Osteocyte (in vitro differentiated cells): ENCODE measurements at places on chromosomes 2 and 18. TPM values are rescaled to one million over a fixed set of nuclear protein-coding genes. Genes with fewer than 3 reads are reported as not detected.
A peak's percentile ranks its signal among the peaks of the same experiment; 100 is the strongest.

IL1A gene
- not detected in 2 replicates for total RNA-seq

DNA sequence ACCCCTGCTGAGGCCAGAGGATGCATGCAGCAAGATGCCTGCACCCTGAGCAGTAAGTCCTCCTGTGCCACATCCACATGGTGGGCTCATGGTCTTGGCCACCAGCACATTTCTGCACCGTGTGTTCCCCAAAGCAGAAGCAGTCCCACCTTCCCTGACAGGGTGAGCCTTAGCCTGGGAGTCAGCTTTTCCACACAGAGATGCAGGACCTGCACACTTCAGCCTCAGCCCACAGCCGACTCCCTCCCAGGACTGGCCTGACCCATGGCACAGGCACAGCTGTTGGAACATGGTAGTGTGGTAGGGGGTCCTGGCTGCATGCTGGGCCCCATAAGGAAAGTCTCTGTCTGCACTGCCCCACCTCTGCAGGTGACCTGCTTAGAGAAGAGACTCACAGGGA, 5.0 kb downstream of the SNED1 start:
- H3K36me3 ChIP-seq, result peaks cover 11% of the 10 kb centered on the region
- DNase-seq, result peak; percentile 57
- H3K4me1 ChIP-seq, result peaks cover 13% of the 10 kb centered on the region
- H3K27ac ChIP-seq, result no peak overlapping the region
- no peak overlapping the region for H3K4me3 ChIP-seq

- H3K27ac ChIP-seq, result no peak overlapping the region
- no peak overlapping the region for H3K4me3 ChIP-seq
- H3K36me3 ChIP-seq, result no peaks in the 10 kb centered on the region
- H3K4me1 ChIP-seq, result no peaks in the 10 kb centered on the region
- no peak for DNase-seq
These were observed 281.4 kb upstream of the CELF4 start for GRCh38 chr18:37846996-37847395.

- no peaks in the 10 kb centered on the region for H3K4me1 ChIP-seq
- no peak overlapping the region for H3K27ac ChIP-seq
These were observed 38.3 kb downstream of the DHRS9 start for GRCh38 chr2:169107645-169108044.

DNA sequence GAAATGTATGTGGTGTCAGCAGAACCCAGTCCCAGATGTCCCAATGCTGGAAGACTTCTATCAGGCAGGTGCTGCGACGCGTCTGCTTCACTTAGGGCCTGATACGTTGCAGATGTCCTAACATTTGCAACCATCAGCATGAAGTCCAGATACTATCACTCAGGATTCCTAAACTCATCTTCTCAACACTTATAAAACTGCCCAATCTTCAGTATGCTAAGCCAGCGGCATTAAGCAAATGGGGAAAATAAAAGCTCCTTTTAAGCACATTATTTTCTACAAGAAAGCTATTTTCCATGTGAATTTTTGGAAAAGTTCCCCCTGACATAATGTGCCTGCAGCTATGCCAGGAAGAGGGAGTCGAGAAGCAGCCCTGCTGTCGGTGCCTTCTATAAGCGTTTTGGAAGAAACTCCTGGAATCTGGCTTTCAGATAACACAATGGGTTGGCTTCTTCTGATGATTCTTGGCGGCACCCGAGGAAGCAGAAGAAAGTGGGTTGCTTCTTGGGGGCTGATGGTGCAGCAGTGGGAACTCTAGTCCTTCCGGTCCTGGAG, 60.7 kb upstream of the ITGA6 start:
- no peaks in the 10 kb centered on the region for H3K4me1 ChIP-seq
- H3K4me3 ChIP-seq, result no peak overlapping the region
- no peaks in the 10 kb centered on the region for H3K27me3 ChIP-seq
- no peak overlapping the region for H3K27ac ChIP-seq
- no peak for DNase-seq

XIRP2 gene
- total RNA-seq, result 0.08 TPM in 1 of 2 replicates, not detected in the other

DNA sequence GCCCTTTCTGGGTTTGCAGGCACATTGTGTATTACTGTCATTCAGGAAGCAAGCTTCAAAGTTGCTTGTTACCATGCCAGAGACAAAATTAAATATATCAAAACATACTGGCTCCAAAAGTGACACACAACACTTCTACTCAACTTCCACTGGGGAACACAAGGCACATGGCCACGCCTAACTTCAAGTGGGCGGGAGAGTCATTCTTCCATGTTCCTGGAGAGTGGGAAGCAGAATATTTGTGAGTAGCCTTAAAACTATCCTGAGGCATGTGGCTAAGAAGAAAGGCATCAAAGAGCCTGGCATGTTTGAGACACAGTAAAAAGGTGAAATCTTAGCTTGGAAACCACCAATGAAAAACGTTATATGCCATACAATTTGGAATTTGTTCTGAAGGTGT, 90.5 kb upstream of the TACR1 start:
- H3K4me1 ChIP-seq, result no peaks in the 10 kb centered on the region
- no peaks in the 10 kb centered on the region for H3K36me3 ChIP-seq
- H3K4me3 ChIP-seq, result no peak overlapping the region

DNA sequence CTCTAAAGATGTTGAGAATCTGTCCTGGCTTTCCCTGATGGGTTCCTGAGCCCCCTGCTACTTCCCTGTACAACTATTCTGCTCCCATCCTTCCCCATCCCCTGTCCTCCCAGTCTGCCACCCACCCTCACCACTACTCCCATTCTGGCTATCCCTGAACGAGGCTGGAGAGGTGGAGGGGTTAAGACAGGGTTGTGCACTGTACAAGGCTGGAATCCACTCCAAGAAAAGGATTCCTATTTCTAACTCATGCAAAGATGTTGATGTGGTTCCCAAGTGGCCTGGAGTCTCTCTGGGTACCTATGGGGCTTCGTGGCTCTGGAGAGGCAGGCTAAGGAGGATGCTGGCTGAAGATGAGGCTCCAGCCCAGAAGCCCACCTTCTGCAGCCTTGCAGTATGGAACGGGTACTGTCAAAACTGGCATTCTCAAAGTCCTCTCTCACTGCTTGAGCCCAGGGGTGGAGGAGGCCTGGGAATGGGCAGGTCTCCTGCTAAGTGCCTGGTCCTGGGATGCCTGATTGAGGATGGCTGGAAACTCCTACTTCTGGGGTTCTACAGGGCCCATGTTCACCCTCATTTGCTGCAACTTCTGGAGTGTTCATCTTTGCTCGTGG, 1.3 kb upstream of the FEV start:
- no peaks in the 10 kb centered on the region for H3K36me3 ChIP-seq
- H3K4me1 ChIP-seq, result peaks cover 18% of the 10 kb centered on the region
- no peak overlapping the region for H3K4me3 ChIP-seq
- peaks cover 83% of the 10 kb centered on the region for H3K27me3 ChIP-seq
- no peak overlapping the region for H3K27ac ChIP-seq

DNA sequence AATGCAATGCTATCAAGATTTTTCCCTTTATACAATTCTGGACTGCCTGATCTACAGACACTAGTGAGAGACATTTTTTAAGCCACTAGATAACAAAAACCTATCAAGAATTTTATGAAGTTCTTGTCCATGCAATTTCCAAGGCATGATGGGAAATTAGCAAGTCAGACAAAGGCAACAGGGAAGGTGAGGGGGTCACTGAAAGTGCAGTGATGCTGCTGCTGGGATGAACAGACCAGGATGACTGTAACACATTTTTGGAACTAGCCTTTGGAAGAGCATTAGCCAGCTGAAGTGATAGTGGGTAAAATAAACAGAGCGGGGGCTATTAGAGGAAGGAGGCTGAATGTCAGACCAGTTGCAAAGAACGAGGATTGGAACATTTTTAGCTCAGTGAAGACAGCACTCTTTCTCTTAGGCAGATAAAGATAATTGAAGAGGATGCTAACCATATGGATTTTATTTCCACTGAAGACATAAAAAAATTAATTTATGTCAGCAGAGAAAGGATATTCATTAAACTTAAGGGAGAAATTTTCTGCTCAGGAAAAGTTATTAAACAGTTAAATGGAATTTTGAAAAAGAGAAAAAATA, 17.9 kb downstream of the NRXN1 start:
- H3K4me1 ChIP-seq, result no peaks in the 10 kb centered on the region
- no peak for DNase-seq
- H3K36me3 ChIP-seq, result no peaks in the 10 kb centered on the region
- no peak overlapping the region for H3K27ac ChIP-seq
- no peak overlapping the region for H3K4me3 ChIP-seq
- no peaks in the 10 kb centered on the region for H3K27me3 ChIP-seq

ACAA2 gene
- total RNA-seq, result 57.0 and 57.7 TPM in 2 replicates

GRCh38 chr2:113685471-113685870, 58.4 kb downstream of the RABL2A start:
- no peaks in the 10 kb centered on the region for H3K4me1 ChIP-seq

LBX2 gene
- total RNA-seq, result 1.0 and 1.1 TPM in 2 replicates

GRCh38 chr2:105454801-105455485, 56.1 kb upstream of the FHL2 start:
- peak overlapping the region; percentile 91 for H3K27ac ChIP-seq
- H3K4me3 ChIP-seq, result no peak overlapping the region
- DNase-seq, result no peak
- H3K4me1 ChIP-seq, result peaks cover 42% of the 10 kb centered on the region

- H3K27ac ChIP-seq, result peak overlapping the region; percentile 70
- peaks cover 12% of the 10 kb centered on the region for H3K4me1 ChIP-seq
- peaks cover 8% of the 10 kb centered on the region for H3K36me3 ChIP-seq
- no peak overlapping the region for H3K4me3 ChIP-seq
- H3K27me3 ChIP-seq, result no peaks in the 10 kb centered on the region
These were observed 45.3 kb upstream of the PSME4 start for GRCh38 chr2:54015798-54016699.

- no peaks in the 10 kb centered on the region for H3K4me1 ChIP-seq
- peaks cover under 1% of the 10 kb centered on the region for H3K27me3 ChIP-seq
- H3K4me3 ChIP-seq, result no peak overlapping the region
- H3K27ac ChIP-seq, result no peak overlapping the region
These were observed 57.6 kb downstream of the SDC1 start for GRCh38 chr2:20167356-20167755.

GRCh38 chr18:60197671-60198462, 174.7 kb downstream of the MC4R start:
- peaks cover 41% of the 10 kb centered on the region for H3K27me3 ChIP-seq
- no peak overlapping the region for H3K27ac ChIP-seq
- no peak for DNase-seq
- no peak overlapping the region for H3K4me3 ChIP-seq
- no peaks in the 10 kb centered on the region for H3K36me3 ChIP-seq

DNA sequence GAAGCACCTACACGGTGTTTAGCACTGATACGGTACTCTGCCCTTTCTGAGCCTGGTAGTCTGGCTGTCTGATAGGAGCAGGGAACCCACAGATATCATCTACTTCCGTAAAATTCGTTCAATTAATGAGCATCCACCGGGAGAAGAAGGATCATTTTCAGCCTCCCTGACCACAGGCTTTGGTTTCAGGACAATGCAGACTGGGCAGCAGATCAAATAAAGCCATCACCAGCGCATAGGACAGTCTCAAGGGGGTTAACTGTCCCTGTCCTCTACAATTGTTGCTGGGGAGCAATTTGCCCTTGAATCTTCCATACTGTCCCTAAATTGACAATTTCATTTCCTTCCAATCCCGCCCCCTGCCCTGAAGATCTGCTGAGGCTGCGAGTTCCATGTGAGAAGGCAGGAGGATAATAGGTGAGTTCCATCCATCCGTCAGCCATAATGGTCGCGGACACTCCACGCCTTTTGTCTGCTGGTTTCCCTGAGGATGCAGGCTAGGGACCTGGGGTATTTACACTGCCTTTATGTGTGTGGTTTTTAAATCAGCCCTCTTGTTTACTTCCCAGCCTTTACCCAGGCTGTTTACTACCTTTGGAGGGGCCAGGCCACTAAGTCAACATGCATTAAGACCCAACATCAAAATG, 110.0 kb downstream of the MYCN start:
- H3K4me1 ChIP-seq, result no peaks in the 10 kb centered on the region
- H3K36me3 ChIP-seq, result no peaks in the 10 kb centered on the region
- H3K4me3 ChIP-seq, result no peak overlapping the region

- peak overlapping the region; percentile 95 for H3K27ac ChIP-seq
- H3K36me3 ChIP-seq, result peaks cover 44% of the 10 kb centered on the region
- H3K4me1 ChIP-seq, result peaks cover 53% of the 10 kb centered on the region
- H3K27me3 ChIP-seq, result no peaks in the 10 kb centered on the region
These were observed 4.3 kb downstream of the COL3A1 start for GRCh38 chr2:188978291-188979081.

- no peak for DNase-seq
- no peak overlapping the region for H3K4me3 ChIP-seq
- H3K27me3 ChIP-seq, result peaks cover 35% of the 10 kb centered on the region
- no peaks in the 10 kb centered on the region for H3K36me3 ChIP-seq
These were observed 42.7 kb upstream of the IL1RL1 start for GRCh38 chr2:102268510-102269199.

HOXD8 gene
- not detected in 2 replicates for total RNA-seq

DNA sequence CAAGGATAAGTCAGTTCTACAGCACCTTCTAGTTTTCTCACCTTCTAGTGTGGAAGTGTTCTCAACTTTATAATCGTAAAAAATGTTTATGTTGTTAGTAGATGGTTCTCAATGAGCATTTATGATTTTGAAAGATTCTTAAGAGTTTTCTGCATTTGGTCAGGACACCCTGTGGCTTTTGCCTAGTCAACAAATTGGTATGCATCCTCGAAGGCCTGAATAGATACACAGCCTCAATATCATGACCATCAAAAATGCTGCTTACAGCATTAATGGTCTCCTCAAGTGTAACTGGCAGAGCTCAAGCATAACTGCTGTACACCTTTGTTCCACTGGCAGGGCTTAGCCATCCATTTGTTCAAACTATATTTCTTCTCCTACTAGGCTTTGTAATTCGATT, 96.7 kb downstream of the CRACDL start:
- no peak for DNase-seq
- H3K27me3 ChIP-seq, result peaks cover 44% of the 10 kb centered on the region
- no peaks in the 10 kb centered on the region for H3K36me3 ChIP-seq

GRCh38 chr2:165967746-165968145, 14.2 kb upstream of the TTC21B start:
- no peak for DNase-seq
- H3K4me3 ChIP-seq, result no peak overlapping the region
- no peaks in the 10 kb centered on the region for H3K36me3 ChIP-seq
- H3K27ac ChIP-seq, result no peak overlapping the region
- no peaks in the 10 kb centered on the region for H3K4me1 ChIP-seq

- DNase-seq, result no peak
- no peak overlapping the region for H3K4me3 ChIP-seq
- H3K27me3 ChIP-seq, result no peaks in the 10 kb centered on the region
- peaks cover 4% of the 10 kb centered on the region for H3K36me3 ChIP-seq
- peaks cover 66% of the 10 kb centered on the region for H3K4me1 ChIP-seq
- H3K27ac ChIP-seq, result peak overlapping the region; percentile 36
These were observed 40.7 kb downstream of the ODC1 start for GRCh38 chr2:10407432-10407831.

- H3K27me3 ChIP-seq, result peaks cover 23% of the 10 kb centered on the region
- H3K4me1 ChIP-seq, result no peaks in the 10 kb centered on the region
- H3K4me3 ChIP-seq, result no peak overlapping the region
- no peak for DNase-seq
- H3K36me3 ChIP-seq, result peaks cover 2% of the 10 kb centered on the region
- no peak overlapping the region for H3K27ac ChIP-seq
These were observed 58.6 kb upstream of the OSR1 start for GRCh38 chr2:19416784-19417684.

DNA sequence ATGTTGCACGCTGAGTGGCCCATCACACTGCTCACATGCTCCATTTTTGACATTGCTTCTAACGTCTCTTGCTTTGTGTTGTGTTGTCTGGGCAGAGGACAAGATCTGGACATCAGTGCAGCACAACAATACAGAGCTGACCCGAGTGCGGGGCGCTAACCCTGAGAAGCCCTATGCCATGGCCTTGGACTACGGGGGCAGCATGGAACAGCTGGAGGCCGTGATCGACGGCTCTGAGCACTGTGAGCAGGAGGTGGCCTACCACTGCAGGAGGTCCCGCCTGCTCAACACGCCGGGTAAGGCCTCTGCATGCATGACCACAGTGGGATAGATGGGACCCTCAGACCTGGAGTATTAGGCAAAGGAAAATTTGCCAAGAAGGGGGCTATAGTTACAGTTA, 622.6 kb downstream of the CNTNAP5 start:
- H3K27me3 ChIP-seq, result no peaks in the 10 kb centered on the region
- DNase-seq, result no peak
- H3K4me1 ChIP-seq, result no peaks in the 10 kb centered on the region
- no peak overlapping the region for H3K4me3 ChIP-seq
